ENCODE measurements at places on chromosomes 5 and 9. TPM values are rescaled to one million over a fixed set of nuclear protein-coding genes. Genes with fewer than 3 reads are reported as not detected.
A peak's percentile ranks its signal among the peaks of the same experiment; 100 is the strongest.

VCAN gene
- total RNA-seq, result 189 TPM

PKD2L2 gene
- not detected for total RNA-seq

LRRC70 gene
- 14.8 TPM for total RNA-seq

SLC1A1 gene
- total RNA-seq, result 13.8 TPM

PCDHGB3 gene
- total RNA-seq, result 7.9 TPM

DRD1 gene
- 0.83 TPM for total RNA-seq

- H3K27ac ChIP-seq, result no peak overlapping the region
- no peak for DNase-seq
- H3K27me3 ChIP-seq, result no peaks in the 10 kb centered on the region
- no peaks in the 10 kb centered on the region for H3K36me3 ChIP-seq
- no peak overlapping the region for H3K4me3 ChIP-seq
Observed at GRCh38 chr5:129046151-129046550, 48.4 kb upstream of the ISOC1 start.

GRCh38 chr5:141650851-141651727, at the start of gene FCHSD1:
FCHSD1 (minus strand) TSS chr5:141651418; CDS start chr5:141651368, 50 bp downstream.
- no peak within 1 kb of the TSS for H3K27ac ChIP-seq
- peak within 1 kb of the TSS; percentile 53 for H3K4me3 ChIP-seq
- H3K4me1 ChIP-seq, result no peaks in the 10 kb centered on the region
- H3K27me3 ChIP-seq, result no peaks in the 10 kb centered on the region
- peaks cover 14% of the 10 kb centered on the region for H3K36me3 ChIP-seq

DNA sequence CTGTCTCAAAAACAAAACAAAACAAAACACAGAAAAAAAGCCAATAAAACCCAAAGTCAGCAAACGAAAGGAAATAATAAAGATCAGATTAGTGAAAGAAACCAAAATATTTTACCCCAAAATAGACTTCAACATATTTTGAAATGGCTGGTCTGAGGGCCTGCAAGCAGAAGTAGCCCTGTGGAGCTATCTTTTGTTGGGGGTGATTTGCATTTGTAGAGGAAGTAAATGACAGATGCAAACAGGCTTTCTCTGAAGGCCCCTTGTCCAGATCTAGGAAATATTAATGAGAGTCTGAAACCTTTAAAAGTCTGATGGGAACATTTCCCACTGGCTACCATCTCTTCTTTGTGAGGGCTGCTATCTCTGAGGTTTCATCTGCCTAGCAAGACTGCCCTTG, 74.0 kb downstream of the GCNT4 start:
- no peaks in the 10 kb centered on the region for H3K27me3 ChIP-seq
- no peak for DNase-seq
- H3K36me3 ChIP-seq, result no peaks in the 10 kb centered on the region
- H3K4me1 ChIP-seq, result no peaks in the 10 kb centered on the region
